ENCODE measurements at places on chromosomes 5 and 9.
A peak's percentile ranks its signal among the peaks of the same experiment; 100 is the strongest.

- no peak for DNase-seq
Measured at GRCh38 chr5:151595411-151595826, 4.3 kb upstream of the FAT2 start.

DNA sequence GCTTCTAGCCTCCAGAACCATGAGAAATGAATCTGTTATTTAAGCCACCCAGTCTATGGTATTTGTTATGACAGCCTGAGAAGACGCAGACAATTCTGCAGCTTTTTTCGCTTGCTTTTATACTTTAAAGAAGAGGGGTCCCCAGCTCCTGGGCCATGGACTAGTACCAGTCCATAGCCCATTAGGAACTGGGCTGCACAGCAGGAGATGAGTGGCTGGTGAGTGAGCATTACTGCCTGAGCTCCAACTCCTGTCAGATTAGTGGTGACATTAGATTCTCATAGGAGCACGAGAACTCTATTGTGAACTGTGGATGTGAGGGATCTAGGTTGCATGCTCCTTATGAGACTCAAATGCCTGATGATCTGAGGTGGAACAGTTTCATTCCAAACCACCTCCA is 151.7 kb downstream of the PTTG1 start:
- DNase-seq: no peak

DNA sequence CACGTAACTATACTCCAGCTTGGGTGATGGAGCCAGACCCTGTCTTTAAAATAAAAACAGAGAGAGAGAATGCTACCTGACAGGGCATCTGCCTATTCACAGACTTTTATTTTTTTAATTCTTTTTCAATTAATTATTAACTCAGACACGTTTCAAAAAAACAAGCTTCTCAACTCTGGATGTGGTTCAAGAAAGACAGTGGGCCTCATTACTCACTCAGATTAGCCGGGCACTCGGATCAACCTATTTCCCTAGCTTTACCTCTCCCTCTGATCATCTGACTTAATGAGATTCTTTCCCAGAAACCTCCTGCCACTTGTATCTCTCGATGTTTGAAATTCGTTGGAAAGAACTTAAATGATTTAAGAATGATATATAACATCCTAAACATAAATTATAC is 134.1 kb downstream of the TRPM6 start:
- no peak for DNase-seq

DNA sequence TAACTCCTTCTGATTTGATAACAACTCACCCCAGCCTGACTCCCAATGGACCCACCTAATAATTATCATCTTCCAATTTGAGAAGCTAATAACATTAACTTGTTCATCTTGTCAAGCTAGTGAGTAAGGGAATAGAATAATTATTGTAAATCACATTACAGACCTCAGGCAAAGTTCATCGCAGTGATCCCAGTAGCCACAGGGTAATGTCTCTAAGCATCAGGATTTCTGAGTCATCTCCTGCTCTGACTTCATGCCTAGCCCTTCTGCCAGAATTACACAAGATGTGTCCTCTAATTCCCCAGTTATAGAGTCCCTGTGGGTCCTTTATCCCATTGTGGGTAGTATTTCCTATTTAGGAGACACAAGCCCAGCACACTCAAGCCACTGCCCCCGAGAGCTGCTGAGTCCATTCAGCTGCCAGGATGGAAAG is 365.7 kb downstream of the DEPDC1B start:
- peak; percentile 36 for DNase-seq

GRCh38 chr9:134641990-134642384 is 384 bp downstream of the COL5A1 start:
- DNase-seq: no peak

DNA sequence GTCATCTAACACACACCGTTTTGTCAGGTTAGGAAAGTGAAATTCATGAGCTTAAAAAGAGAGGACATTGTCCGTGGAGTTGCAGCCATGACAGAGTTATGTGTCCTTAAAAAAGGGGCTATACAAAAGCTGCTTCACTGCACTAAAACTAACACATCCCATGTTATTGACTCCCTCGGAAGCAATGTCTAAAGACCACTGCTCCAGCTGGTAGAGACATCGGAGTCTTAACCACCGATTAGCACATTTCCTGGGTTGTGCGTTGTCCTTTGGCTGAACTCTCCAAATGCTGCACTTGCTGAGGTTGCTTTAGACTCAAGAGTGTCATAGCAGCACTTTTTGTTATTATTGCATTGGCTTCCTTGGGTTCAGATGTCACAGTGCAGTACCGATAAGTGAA is 128.3 kb upstream of the C9orf72 start:
- no peak for DNase-seq

GRCh38 chr5:112779531-112779930 is 41.8 kb downstream of the APC start:
- no peak for DNase-seq

DNA sequence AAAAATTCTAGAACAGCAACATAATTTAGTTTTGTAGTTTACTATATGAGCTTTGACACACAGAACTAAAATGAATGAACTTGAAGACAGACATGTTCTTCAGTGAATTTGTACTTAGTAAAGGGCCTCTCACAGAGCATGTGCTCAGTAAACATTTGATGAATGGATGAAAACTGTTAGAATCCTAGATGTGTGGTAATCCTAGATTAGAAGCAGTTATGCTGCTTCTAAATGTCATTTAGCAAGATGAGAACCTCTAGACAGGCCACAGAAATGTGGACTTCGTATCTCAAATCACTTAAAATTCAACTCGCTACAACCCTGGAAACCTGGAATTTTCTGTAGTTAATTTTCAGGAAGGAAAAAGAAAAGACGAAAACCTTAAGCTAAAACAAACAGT is 8.5 kb downstream of the GOLPH3 start:
- DNase-seq: no peak

- no peak for DNase-seq
Measured at GRCh38 chr5:141747152-141748141, 65.4 kb upstream of the ARAP3 start.

DNA sequence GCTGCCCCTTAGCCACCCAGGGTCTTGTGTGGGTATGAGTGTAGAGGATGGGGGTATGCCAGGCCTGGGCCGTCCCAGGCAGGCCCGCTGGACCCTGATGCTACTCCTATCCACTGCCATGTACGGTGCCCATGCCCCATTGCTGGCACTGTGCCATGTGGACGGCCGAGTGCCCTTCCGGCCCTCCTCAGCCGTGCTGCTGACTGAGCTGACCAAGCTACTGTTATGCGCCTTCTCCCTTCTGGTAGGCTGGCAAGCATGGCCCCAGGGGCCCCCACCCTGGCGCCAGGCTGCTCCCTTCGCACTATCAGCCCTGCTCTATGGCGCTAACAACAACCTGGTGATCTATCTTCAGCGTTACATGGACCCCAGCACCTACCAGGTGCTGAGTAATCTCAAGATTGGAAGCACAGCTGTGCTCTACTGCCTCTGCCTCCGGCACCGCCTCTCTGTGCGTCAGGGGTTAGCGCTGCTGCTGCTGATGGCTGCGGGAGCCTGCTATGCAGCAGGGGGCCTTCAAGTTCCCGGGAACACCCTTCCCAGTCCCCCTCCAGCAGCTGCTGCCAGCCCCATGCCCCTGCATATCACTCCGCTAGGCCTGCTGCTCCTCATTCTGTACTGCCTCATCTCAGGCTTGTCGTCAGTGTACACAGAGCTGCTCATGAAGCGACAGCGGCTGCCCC is 2.6 kb downstream of the SLC35A4 start:
- no peak for DNase-seq

DNA sequence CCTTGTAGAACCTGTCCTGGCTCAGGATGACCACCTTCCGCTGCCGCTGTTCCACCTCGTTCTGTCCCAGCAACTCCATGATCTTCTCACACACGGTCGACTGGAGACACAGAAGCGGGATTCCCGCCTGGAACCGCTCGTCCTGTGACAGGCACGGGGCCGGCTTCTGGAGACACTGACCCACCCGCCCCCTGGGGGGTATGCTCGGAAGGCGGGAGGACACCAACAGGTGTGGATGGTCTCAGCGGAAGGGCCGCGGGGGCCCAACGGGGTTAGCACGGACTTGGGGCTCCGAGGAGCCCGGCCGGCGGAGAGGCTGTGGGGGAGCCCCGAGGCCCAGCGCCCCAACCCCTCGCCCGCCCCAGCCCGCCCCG is 530 bp downstream of the UCK1 start:
- no peak for DNase-seq

- no peak for DNase-seq
Measured at GRCh38 chr9:126454215-126454614, 127.6 kb downstream of the MVB12B start.

DNA sequence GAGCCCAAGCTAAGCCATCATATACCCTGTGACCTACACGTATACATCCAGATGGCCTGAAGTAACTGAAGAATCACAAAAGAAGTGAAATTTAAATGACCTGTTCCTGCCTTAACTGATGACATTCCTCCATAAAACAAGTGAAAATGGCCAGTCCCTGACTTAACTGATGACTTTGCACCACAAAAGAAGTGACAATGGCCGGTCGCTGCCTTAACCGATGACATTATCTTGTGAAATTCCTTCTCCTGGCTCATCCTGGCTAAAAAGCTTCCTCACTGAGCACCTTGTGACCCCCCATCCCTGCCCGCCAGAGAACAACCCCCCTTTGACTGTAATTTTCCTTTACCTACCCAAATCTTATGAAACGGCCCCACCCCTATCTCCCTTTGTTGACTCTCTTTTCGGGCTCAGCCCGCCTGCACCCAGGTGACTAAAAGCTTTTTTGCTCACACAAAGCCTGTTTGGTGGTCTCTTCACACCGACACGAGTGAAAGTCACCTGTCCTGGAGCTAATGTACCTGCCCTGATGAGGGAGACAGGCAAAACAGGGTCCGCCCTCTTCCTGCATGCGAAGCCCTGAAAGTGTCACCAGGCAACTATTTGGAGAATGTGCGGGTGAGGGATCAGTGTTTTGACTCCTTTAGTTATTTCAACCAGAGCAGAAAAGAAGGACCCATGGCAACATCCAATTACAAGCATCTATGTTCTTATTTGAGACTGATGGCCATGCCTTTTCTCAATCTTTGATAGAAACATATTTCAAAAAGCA is 266.1 kb downstream of the SMARCA2 start:
- no peak for DNase-seq

GRCh38 chr5:154477382-154478223 is 424 bp downstream of the HAND1 start:
- DNase-seq: no peak

DNA sequence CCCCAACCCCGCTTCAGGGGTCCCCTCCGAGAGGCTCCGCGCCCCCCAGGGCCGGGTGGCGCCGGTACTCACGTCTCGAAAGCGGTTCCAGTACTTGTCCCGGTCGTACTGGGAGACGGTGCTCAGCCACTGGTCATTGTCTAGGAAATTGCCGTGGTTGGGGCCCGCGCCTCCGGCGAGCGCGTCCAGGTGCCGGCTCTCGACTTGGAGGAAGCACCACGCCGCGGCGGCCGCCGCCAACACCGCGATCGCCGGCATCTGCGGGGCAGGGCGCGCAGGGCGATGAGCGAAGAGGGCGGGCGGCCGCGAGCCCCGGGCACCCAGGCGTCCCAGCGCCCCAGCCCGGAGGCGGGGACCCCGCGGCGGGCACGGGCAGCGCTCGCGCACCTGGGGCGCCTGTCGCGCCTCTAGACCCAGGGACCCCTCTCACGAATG is 808 bp downstream of the SPOCK1 start:
- no peak for DNase-seq

DNA sequence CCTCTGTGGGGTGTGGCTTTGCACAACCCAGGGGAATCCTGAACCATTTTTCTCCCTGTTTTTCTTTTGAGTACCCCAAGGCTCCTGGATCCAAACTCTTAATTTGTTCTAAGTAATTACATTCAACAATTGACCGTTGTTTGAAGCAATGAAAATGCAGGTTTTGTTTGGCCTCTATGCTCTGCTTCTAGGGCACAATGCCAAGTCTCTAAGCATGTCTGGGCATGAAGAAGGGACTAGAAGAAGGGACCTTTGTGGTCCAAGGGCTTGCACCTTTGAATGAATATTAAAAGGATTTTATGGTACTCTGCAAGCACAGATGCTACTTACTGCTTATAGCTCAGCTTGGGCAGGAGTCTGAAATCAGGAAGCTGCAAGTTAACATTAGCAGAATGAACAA is 6.6 kb upstream of the ENC1 start:
- DNase-seq: no peak

DNA sequence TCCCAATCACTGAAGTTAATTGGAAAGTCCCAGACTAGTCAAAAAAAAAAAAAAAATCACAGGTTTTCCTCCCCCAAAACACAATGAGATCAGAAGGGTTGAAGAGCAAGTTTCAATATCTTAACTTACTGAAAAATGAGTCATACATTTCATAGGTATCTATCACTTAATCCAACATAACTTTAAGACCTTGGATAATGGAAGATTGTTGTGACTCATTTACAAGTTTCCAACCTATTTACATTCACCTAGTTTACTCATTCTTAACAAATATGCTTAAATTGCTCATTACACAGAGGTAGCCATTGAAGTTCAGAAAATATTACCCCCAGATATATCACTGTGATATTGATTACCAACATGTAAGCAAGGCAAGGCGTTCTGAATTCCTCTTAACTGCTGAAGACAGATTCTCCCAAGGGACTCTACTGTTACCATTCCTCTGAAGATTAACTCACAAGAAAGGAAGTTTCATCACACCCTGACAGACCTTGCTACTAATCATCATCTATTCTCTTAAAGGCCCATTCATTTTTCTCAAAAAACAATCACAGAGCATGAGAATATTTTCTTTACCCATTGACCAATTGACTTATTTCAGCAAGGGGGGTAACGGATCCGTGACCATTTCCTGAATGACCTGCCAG is 563.8 kb downstream of the TLE1 start:
- DNase-seq: no peak

Measured in HFF-Myc (cell line).